ENCODE measurements at places on chromosomes 13 and 19. TPM values are rescaled to one million over a fixed set of nuclear protein-coding genes. Genes with fewer than 3 reads are reported as not detected.

ERICH6B gene
- 0.63 TPM for total RNA-seq

LAIR1 gene
- total RNA-seq: 2.5 TPM

ZNF555 gene
- 11.6 TPM for total RNA-seq

C19orf67 gene
- 0.75 TPM for total RNA-seq

DOCK9 gene
- 6.5 TPM for total RNA-seq

C5AR2 gene
- 0.06 TPM for total RNA-seq

FCGBP gene
- total RNA-seq: 0.36 TPM

LACC1 gene
- total RNA-seq: 2.2 TPM

MIR17HG gene
- total RNA-seq: 9.5 TPM

SPC24 gene
- 22.6 TPM for total RNA-seq

FFAR3 gene
- not detected for total RNA-seq

DNA sequence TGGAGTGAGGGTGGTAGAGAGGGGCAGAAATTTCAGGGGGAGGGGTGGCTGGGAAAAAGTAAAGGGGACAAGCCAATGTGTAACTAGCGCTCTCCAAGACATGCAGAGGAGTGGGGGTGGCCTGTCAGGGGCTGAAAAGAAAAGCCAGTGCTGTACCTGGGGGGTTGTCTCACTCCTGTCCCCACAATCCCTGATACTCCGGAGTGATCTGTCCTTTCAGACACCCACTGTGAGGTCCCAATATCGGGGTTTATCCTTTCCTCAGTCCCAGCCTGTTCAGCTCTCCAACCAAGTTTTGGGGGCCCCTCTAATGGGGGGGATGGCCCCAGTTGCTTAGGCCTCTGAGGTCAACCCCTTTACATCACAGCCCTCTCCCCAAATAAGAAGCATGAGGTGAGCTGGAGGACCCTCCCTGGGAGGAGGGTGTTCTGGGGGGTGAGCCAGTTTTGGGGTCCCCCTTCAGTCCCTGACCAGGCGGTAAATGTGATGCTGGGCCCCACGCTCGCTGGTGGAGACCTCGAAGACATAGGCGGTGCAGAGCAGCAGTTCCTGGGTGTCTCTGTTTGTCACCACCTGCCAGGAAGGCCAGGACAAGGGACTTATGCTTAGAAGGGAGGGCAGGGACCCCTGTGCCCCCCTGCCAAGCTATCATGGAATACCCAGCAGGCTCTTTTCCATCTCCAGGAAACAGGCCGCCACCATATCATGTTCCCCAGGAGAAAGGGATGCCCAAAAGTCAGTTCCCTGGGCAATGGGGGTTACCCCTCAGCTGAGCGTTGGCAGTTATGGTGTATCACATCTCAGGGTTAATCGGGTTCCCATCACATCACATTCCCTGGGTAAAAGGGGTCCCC, 5.9 kb downstream of the CD37 start:
- no peak for ATAC-seq

DNA sequence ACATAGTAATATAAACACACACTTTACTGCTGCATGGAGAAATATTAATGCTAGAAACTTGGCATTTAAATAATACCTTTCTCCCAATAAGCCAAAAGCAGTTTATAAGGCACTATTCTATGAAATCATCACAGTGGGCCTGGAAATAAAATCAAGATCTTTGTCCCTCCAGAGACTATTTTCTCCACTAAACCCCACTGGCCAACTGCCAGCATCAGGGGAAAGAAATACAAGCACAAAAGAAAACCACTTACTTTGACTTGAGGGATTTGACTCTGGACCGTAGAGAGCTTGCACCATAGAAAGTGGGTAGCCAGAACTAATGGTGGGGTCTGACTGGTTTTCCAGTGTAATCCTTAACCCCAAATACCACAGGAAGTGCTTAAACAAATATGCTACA, 71.9 kb downstream of the DCLK1 start:
- ATAC-seq: no peak

- no peak for ATAC-seq
Measured at GRCh38 chr19:38247734-38248268, 8.4 kb downstream of the PPP1R14A start.

GRCh38 chr19:33461256-33462111, 60.1 kb downstream of the PEPD start:
- ATAC-seq: no peak

DNA sequence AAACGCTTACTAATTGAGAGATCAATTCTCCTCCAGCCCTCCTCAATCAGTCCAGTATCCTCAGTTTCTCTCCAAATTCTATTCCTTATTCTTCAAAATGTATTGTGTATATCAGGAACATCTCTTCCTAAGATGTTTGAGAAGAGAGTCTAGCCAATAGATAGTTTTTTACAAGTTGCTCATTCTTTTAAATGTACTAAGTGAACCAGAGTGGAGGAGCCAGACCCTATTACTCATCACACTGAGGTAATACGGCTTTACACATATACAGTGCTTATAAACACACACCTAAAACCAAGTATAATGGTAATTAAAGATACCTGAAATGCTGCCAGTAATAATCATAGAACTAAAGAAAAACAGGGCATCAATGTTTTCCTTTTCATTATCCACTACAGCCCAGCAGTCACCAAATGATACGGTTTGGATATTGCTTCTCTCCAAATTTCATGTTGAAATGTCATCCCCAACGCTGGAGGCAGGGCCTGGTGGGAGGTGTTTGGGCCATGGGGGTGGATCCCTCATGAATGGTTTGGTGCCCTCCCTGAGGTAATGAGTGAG, 45.2 kb upstream of the HMGB1 start:
- no peak for ATAC-seq

GRCh38 chr13:44826591-44827350, 162.5 kb downstream of the NUFIP1 start:
- no peak for ATAC-seq

- peak; percentile 91 for ATAC-seq
Measured at GRCh38 chr19:16829010-16829821, at the start of gene SIN3B. TSS of gene SIN3B (plus strand) at chr19:16829398. CDS start at chr19:16829421, 23 bp downstream.

DNA sequence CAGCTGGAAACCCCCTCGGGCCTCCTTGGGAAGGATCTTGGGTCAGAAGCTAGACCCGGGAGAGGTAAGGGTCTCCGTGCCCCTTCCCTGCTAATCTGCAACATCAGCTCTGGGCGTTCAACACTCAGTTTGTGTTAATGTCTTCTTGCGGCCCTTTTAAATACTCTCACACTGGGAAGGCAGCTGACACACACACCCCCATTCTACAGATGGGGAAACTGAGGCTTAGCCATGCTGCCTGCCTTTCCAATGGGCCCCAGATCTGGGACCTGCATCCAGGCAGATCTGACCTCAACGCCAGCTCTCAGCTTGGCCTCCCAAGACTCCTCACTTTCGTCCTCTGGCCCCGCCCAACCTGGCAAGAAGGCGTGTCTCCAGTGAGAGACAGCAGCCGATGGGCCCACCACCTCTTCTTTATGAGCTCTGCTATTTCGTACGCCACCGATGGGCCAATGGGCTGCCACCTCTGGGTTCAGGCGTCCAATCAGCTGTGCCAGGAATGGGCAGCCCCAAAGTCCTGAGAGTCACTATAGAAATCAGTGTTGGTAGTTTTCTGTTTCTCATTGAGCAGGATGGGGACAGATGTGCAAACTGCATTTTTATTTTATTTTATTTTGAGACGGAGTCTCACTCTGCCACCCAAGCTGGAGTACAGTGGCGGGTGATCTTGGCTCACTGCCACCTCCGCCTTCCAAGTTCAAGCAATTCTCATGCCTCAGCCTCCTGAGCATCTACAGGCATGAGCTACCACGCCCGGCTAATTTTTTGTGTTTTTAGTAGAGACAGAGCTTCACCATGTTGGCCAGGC, 43.8 kb downstream of the DNM2 start:
- ATAC-seq: no peak

DNA sequence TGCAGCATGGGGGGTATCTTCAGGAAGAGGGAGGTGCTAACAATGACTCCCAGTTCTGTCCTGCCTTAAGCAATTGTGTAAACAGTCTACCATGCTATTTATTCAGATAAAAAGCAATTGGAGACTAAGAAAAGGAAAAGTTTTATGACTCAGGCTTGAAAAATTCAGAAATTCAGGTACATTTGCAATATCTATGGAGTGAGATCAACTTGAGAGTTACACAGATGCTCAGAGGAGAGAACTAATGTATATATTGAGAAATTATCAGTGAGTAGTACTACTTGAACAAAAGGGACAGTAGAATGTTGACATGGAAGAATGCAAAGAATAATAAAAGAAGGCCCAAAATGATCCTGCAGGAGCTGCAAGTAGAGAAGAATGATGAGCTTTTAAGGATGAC, 277.6 kb upstream of the DACH1 start:
- no peak for ATAC-seq

DNA sequence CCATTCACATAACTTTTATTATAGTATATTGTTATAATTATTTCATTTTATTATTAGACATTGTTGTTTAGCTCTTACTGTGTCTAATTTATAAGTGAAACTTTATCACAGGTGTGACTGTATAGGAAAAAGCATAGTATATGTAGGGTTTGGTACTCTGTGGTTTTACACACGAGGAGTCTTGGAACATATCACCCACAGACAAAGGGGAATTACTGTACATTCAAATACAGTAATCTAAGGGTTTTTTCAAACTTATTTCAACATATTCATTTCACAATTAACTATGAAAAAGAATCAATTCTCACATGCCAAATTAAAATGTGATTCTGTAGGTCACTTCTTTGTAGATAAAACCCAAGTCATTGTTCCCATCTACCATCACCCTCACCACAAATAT, 46.0 kb downstream of the RBM26 start:
- ATAC-seq: no peak

DNA sequence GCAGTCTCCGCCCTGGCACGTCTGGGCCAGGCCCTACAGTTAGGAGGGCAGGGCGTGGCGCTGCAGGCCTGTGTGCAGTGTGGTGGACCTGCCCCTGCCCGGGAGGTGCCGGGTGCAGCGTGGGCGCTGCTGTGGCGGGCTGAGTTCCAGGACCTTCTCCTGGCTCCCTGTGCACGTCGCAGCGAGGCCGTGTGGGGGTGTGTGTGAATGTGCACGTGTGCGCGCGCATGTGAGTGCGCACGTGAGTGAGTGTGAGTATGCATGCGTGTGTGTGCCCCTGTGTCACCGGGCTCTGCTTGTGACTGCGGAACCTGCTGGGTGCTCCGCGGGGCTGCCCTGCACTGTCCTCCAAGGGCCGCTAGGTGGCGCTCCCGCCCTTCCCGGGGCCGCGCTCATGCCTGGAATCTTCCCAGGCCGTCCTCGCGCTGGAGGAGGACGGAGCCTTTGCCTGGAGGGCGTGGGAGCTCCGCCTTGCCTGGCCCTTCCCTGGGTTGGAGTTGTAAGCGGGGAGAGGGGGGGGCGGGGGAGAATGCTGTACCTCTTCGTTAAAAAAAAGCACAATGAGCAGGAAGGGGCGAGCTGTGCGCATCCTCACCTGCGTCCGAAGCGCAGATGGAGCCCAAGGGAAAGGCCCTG, 79.3 kb downstream of the KDM4B start:
- ATAC-seq: peak; percentile 66

- peak; percentile 17 for ATAC-seq
Measured at GRCh38 chr19:46573679-46574498, 27.2 kb upstream of the CALM3 start.

DNA sequence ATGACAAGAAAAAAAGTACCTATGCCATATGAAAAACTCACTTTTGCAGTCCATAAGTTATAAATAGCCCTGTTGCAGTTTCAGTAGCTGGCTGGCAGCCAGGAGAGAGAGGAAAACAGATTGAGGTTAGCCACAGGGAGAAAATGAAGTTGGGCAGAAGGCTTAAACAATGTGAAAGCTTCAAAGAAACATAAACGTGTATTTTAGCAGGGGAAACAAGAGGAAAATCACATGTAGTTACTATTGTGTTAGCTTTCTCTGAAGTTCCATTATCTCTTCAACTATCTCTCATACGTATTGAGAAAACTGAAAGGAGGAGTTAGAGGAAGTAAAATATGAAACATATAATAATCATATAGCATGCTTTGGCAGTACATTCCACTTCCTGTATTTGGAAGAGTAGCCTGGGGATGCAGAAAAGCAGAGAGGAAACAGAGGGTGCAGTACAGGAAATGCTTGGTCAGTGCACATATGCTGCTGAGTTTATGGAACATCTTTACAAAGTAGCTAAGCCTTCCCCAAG, 1551.1 kb downstream of the EFNB2 start:
- ATAC-seq: no peak

DNA sequence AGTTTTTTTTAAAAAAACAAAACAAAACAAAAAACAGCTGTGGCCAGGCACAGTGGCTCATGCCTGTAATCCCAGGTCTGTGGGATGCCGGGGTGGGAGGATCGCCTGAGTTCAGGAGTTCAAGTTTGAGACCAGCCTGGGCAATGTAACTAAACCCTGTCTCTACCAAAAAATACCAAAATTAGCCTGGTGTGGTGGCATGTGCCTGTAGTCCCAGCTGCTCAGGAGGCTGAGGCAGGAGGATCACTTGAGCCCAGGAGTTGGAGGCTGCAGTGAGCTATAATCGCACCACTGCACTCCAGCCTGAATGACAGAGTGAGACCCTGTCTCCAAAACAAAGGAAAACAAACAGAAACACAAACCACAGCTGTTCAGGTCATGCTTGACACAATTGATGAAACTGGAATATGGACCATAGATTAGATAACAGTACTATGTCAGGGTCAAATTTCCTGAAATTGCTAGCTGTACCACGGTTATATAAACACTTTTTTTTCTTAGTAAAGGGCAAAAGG, 6.9 kb upstream of the ANGPTL4 start:
- no peak for ATAC-seq

DNA sequence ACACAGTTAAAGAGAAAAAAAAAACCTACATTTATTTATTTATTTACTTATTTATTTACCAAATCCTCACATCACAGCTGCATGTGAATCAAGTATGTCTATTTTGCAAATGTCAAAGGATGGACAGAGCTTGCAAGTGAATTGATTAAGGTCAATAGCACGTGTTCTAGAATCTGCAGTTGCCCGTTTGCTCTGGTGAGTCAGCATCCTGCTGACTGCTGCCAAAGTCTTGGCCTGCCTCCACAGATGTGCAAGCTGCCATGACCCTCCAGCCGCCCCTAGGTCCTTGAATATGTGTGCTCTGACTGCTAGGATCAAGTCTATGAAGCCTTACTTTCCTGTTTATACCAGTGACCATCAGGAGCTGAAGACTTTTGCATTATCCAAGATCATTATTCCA, 320.6 kb downstream of the GPC5 start:
- peak; percentile 44 for ATAC-seq
